DMS153 (cell line): ENCODE measurements at places on chromosomes 12 and 14.

DNA sequence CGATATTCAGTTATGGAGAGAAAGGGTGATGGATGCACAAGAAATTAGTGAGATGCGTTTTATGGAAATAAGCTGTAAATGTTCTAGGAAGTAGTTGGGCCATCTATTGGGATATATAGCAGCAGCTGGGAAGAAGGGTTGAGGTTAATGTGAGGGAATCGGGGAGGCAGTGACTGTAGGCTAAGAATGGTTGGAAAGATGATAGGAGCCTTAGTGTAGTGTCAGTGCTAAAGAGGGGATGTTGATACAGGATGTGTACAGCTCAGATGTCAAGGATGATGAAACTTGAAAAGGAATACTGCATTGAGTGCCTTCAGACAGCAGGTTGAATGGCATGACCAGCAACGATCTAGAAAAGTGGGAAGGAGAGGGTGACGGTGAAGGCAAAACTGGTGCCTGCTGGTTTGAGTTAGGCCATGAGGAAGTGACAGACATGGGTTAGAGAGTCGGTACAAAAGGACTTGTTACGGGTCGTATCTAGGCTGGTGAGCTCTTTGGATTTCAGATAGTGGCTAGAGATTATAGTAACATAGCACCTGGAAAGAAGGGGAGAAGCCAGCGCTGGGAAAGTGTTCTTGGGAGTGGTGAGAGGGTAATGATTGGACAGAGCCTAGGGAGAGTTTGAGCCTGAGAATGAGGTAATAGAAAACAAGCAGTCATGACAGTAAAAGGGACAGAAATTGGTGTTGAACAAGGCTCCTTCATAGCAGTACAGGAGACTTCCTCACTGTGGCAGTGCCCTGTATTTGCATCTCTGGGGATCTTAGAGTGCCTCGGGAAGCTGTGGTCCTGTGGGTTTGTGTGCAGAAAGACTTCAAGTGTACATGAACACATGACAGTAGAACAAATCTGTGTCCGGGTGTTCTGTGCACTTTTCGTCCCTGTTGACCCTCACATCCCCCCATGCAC is 9.6 kb downstream of the MARS1 start:
- DNase-seq, result no peak

DNA sequence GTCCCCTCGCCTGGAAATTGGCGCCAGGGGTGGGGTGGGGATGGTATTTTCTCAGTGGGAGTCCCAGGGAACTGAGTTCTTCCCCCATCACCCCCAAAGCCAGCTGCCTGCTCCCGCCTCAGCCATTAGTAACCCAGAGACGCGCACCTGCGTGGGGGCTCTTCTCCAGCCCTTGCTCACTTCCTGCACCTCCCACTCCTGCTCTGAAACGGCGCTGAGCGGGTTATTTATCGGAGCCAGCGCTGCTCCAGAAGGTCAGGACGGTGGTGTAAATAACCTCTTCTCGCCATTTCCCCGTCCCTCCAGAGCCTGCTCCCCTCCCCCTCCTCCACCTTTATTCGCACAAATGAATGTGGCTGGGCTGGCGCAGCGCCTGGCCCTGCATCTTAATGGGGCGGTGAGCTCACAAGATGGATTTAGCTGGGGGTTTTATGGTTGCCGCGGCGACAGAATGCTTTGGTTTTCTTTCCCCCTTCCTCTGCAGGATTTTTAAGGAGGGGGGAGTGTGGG is 12.2 kb downstream of the GPR84 start:
- DNase-seq, result peak; percentile 82

DNA sequence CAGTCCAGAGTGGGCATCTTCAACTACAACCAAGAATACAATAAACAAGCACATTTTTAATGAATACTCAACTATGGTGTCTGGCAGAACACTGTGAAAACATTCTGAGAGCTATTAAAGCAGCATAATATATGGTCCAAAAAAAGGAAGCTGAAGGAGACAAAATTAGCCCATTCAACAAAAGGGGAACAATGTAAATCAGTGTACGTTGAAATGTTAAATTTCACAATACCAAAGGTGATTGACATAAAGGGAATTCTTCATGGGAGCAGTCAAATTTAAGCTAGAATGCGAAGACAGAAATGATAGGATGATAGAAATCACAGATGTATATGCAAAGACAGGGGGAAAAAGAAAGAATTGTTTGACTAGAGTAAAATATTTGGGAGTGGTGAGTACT is 41.3 kb upstream of the SYCP3 start:
- no peak for DNase-seq

DNA sequence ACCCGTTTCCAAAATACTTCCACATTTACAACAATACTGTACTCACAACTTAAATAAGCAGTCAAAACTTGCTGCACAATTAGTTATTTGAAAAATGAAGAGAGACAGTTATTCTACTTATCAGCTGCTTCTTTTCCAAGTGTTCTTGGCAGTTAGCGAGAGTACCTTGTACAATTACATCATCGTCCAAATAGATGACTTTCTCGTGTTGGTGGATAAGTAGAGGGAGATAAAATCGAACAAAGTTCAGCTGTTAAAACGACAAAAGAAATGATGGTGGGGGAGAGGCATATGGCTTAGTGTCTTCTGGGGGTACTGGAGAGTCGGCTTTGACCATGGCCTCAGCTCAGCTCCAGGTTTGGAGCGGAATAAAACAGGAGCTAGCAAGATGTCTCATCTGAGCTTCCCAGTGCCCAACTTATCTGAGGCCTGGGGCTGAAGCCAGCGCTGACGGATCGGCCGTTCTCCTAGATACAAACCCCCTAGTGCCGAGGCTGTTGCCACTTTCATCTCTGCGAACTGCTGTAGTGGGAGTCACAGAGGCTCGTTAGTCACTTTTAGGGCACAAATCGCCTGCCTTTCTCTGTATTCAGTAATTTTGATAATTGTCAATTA is 31.7 kb downstream of the TDG start:
- no peak for DNase-seq

DNA sequence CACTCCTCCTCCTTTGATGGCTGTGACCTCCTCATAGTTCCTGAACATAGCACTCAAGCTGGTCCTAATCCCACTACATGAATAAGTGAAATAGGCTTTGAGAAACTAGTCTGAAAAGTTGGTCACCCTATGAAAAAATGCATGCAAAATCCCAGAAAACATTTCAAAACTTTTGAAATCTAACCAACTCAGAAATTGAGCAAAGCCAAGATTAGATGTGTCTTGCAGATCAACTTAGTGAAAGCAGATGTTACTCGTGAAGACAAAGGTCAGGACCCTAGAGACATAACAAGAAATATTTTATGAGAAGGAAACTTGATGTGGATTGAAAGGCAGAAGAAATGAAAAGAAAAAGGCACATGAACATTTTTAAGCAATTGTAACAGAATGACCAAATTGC is 63.3 kb downstream of the TSHR start:
- no peak for DNase-seq

DNA sequence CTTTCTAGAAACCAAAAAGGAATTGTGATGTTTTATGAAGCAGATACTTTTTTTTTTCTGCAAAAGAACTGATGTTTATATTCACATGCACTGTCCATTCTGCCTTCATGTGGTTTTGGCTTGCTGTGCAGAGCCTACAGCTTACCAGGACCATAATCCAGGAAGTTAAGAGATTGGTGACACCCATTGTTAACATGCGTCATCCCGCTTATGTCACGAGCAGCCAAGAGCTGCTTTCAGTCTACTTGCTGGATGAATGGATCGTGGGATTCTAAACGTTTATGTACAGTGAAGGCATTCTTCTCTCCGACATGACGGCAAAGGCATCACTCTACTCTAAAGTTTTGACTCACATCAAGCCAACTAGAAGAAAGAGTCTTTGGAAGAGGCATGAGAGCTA is 76.6 kb downstream of the PAX9 start:
- no peak for DNase-seq

- DNase-seq, result no peak
Measured at GRCh38 chr14:92724516-92725340, 23.7 kb downstream of the LGMN start.

- DNase-seq, result no peak
Measured at GRCh38 chr12:542395-543113, 82.8 kb downstream of the B4GALNT3 start.

DNA sequence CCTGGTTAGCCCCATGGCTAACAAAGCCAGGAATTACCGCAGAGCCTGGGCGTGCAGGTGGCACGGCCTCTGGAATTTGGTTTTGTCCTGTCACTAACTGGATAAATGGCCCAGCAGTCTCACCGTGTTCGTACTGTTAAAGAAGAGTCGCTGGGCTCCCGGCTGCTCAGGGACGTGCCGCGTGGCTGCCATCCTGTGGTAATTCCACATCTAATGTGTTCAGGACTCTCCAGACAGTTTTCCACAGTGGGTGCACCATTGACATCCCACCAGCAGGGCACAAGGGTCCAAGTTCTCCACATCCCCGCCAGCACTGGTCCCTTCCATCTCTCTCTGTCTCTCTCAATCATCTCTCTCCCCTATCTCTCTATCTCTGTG is 19.6 kb downstream of the NOC4L start:
- no peak for DNase-seq
